ENCODE measurements at places on chromosomes 7 and 10.

DNA sequence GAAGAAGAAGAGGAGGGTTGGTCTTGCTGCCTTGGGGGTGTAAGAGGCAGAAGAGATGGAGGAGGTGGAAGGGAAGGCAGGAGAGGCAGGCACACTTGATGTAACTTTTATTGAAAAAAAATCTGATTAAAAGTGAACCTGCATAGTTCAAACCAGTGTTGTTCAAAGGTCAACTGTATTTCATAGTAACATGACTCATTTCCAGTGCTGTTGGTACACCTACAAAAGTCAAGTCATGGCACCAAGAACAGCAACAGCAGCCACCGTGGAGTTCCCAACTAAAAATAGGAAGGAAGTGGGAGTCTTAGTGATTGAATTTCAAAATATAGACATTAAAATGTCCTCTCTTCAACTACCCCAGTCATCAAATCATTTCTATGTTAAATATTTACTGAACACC lies 88.5 kb downstream of the CTNNA3 start:
- no peak for DNase-seq

DNA sequence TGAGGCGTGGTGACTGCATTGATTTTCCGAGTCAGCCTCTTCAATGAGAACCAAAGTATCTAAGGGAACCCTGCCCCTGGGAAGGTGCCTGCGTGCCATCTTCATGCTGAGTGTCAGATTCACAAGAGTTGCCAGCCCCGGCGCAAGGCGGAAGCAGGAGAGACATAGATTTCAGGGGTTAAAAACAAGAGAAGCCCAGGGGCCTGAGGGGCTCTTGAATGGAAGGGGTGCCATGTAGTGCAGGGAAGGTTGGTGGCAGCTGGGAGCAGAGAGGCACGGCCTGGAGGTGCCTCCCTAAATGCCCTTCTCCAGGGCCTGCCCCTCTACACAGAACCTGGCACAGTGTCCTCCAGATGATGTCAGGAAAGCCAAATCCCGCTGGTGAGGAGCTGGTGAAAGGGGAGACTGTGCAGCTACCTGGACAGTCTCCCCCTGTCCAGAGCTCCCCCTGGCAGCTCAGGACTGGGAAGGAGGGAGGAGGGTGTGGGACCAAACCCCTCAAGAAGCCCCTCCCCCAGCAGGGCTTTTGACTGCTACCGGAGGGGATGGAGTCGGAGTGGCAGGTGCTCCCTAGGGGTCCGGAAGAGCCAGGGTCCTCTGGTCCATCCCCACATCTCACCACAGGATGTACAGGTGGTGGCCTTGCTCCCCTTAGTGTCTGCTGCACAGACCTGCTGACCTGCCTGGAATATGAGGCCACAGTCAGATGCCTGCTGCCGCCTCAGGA lies 137.9 kb downstream of the TCERG1L start:
- no peak for DNase-seq

- DNase-seq, result no peak
Measured at GRCh38 chr10:31051703-31052102, 20.0 kb upstream of the ZNF438 start.

GRCh38 chr7:154905146-154905545 lies 97.8 kb downstream of the PAXIP1 start:
- no peak for DNase-seq

DNA sequence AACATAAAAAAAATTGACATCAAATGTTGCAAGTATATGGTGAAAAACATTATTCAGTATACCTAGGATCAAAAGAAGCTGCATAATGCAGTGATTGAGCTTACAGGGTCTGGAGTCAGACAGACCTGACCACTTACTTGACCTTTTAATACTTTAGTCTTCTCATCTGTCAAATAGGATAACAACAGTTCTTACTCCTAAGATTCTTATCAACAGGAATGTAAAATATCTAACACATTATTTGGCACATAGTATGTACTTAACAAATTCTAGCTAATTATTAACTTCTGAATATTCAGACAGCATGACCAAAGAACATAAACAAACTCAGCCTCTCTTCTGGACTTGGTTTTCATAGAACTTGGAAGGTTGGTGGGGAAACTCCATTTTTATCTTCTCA lies 45.6 kb upstream of the PIP4K2A start:
- DNase-seq, result no peak

- DNase-seq, result no peak
Measured at GRCh38 chr7:29945259-29945809, 44.3 kb downstream of the SCRN1 start.

DNA sequence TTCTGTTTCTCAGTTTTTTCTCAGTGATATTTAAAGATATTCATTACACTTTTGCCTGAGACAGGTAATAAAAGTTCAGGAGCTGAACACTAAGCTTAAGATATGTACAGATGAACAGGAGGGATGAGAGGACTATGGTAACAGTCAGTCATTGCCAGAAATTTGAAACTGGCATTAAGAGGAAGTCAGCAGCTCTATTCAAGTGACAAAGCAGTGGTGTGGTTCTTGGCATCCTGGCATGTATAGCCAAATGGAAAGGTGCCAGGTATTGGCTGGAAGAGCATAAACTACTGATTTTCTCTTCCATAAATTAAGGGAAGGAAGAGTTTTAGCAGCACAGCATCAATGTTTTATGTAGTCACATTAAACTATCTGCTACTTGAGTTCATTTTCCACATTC lies 22.7 kb downstream of the HOXA1 start:
- DNase-seq, result no peak

GRCh38 chr7:152335900-152336571 lies 99.8 kb downstream of the KMT2C start:
- no peak for DNase-seq

DNA sequence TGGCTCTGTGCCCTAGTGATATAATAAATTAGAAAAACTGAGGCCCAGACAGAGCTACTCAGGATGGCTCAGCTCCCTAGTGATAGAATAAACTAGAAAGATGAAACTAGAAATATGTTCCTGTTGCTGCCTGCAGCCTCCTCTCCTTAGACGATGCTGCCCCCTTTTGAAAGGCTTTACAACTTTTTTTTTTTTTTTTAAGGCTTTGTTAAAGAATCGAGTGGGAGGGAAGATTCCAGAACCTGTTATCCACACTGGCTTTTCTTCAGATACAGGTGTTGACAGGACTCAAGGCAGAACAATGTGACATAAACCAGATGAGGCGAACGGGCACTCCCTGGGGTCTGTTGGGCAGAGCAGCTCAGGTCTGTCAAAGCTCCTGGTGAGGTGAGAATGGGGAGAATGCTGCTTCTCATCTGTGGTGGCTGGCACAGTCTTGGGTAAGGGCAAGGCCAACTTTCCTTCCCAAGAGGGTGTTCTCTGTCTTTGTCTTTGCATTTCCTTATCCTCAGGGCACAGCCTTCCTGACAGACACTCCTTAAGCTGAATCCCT lies 175.1 kb downstream of the COBL start:
- peak; percentile 26 for DNase-seq

GRCh38 chr7:24834128-24834798 lies 77.0 kb upstream of the GSDME start:
- no peak for DNase-seq

GRCh38 chr7:70072220-70072619 lies 473.9 kb downstream of the AUTS2 start:
- no peak for DNase-seq

DNA sequence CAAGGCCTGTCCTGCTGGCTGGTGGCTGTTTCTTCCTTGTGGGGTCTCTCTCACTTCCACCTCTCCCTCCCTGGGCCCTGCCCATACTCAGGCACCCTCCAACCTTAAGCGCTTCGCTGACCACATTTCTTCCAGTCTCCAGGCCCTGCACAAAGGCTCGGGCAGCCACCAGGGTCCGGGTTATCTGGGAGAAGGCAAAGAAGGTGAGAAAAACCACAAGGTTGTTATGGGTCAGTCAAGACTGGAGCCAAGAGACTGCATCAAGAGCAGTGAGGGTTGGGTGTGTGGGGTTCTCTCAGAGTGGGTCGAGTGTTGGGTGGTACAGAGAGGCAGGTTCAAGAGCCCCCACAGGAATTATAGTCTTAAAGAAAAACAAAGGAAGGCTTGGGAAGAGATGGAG lies 2.6 kb downstream of the GPC2 start:
- DNase-seq, result no peak

DNA sequence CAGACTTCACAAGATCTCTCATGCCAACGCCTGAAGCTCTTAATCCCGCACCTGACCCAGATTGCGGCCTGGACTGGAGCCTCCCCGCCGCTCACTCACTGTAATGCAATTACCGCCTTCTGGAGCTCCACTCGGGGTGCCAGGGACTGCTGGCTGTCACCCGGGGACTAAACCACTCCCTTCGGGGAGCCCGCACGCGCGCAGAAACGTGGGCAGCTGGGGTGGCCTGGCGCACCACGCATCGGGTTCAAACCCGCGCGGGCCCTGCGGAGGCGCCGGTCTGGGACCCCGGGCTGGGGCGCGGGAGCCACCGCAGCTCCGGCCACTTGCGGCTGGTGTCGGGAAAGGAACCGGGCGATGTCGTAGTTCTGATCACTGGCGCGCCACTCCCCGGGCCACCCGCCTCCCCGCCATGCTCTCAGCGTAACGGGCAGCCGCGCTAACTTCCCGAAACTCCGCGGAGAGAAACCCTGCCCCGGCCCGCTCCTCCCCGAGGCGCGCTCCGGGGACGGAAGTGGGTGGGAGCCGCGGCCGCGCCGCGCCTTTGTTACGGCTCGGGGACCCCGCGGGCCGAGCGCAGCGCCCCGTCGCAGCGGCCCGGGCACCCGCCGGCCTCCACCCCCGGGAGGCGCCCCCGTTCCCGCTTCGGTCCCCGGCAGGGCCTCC lies 100.3 kb upstream of the SVIL start:
- peak; percentile 31 for DNase-seq

- no peak for DNase-seq
Measured at GRCh38 chr10:71743866-71744265, 24.3 kb upstream of the C10orf105 start.

- no peak for DNase-seq
Measured at GRCh38 chr7:18276380-18276779, 219.2 kb upstream of the HDAC9 start.

DNA sequence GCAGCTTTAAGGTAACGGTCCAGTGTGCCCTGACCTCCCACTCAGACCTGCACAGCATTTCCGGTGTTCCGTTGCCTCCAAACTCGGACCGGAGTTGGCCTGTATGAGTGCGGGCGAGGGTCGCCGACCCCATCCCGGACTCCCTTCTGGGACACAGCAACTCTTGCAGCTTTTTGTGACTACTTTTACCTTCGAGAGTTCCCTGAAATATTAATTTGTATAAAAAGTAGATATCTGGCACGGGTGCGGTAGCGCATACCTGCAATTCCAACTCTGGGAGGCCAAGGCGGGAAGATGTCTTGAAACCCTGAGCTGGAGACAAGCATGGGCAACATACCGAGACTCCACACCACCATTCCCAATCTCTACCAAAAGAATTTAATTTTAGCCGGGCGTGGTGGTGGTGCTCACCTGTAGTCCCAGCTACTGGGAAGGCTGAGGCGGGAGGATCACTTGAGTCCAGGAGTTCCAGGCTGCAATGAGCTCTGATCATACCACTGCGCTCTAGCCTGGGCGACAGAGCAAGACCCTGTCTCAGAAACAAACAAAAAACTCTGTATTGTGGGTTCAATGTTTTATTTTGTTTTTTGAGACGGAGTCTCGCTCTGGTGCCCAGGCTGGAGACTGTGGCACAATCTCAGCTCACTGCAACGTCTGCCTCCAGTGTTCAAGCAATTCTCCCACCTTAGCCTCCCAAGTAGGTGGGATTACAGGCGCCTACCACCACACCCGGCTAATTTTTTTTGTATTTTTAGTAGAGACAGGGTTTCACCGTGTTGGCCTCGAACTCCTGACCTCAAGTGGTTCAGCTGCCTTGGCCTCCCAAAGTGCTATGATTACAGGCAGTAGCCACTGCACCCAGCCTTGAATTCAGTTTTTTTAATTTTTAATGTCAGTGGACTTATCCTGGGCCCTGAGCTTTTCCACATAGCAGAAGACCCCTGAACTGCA lies 1.1 kb upstream of the PPP1R35 start:
- DNase-seq, result no peak

- DNase-seq, result peak; percentile 74
Measured at GRCh38 chr10:70145666-70146488, 623 bp downstream of the TYSND1 start.

DNA sequence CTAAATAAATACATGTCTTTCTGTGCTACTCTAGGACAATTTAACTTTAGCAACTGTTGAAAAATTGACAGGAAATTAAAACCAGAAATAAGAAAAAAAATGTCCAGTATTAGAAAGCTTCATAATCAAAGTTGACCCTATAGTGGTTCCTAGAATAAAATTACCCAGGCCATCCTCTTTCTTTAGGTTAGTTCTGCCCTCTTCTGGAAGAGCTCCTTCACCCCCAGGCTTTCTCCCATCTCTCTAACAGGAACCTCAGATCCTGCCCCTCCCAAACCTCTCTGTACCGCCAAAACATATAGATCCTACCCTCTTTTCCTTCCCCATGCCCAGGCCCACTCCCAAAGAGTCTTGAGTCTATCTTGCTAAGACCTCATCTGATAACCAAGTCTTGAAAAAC lies 159.4 kb upstream of the CDK1 start:
- DNase-seq, result no peak

GRCh38 chr10:91034494-91035159 lies 113.7 kb upstream of the ANKRD1 start:
- no peak for DNase-seq

- no peak for DNase-seq
Measured at GRCh38 chr10:133400624-133401424, 6.9 kb downstream of the MTG1 start.

GRCh38 chr7:123533929-123534382 lies 439 bp downstream of the IQUB start:
- DNase-seq, result no peak

GRCh38 chr7:157041514-157042277 lies 31.2 kb upstream of the MNX1 start:
- no peak for DNase-seq

- DNase-seq, result no peak
Measured at GRCh38 chr10:44801383-44802327, 109.5 kb upstream of the TMEM72 start.

DNA sequence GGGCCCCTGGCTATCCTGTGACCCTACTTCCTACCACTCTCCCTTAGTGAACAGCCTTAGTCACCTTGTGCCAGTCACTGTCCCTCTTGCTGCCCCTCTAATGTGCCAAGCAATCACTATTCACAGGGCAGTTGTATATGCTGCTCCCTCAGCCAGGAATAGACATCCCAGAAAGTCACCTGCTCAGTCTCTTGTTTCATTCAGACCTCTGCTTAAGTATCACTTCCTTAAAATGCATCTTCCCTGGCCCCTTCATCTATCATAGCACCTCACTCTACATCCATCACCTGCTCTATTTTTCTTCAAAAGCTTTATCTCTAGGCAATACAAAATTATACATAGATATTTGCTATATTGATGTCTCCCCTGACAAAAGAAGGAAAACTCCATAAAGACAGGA lies 328.4 kb upstream of the NFE2L3 start:
- no peak for DNase-seq

- DNase-seq, result no peak
Measured at GRCh38 chr7:155808549-155809331, 3.5 kb downstream of the SHH start.

DNA sequence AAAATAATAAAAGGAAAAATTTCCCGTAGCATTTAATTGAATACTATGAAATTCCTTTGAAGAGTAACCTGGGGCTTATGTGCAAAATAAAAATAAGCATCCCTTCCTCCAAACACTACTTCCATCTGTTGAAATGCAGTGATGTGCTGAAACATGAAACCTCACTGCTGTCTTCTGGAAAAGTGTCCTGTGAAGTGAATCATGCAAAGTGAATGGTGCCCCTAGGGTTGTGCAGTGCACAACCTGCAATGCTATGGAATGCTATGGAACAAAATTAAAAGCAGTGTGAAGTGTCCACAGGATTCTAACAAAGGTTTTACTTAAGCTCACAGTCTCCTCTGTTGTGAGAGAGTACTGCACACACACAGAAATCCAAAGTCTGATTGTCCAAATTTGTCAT lies 480.9 kb downstream of the ETV1 start:
- peak; percentile 12 for DNase-seq

- DNase-seq, result no peak
Measured at GRCh38 chr10:100037758-100038315, 28.1 kb upstream of the DNMBP start.
